ENCODE measurements at places on chromosomes 16 and 17. TPM values are rescaled to one million over a fixed set of nuclear protein-coding genes. Genes with fewer than 3 reads are reported as not detected.
A peak's percentile ranks its signal among the peaks of the same experiment; 100 is the strongest.

- no peaks in the 10 kb centered on the region for H3K27me3 ChIP-seq
- H3K4me3 ChIP-seq: no peak overlapping the region
- no peaks in the 10 kb centered on the region for H3K36me3 ChIP-seq
Observed at GRCh38 chr16:68524069-68524820, 14.8 kb upstream of the ZFP90 start.

The DCTN5 gene
- total RNA-seq: 36.9 TPM

GRCh38 chr17:30571921-30572320, 94.7 kb downstream of the GOSR1 start:
- no peak for DNase-seq
- no peak overlapping the region for H3K27ac ChIP-seq
- H3K4me1 ChIP-seq: no peaks in the 10 kb centered on the region
- peaks cover 7% of the 10 kb centered on the region for H3K27me3 ChIP-seq
- H3K36me3 ChIP-seq: no peaks in the 10 kb centered on the region
- H3K4me3 ChIP-seq: no peak overlapping the region

- no peaks in the 10 kb centered on the region for H3K4me1 ChIP-seq
- no peak overlapping the region for H3K27ac ChIP-seq
- no peak overlapping the region for H3K4me3 ChIP-seq
- DNase-seq: no peak
Observed at GRCh38 chr17:58993311-58993710, 113.4 kb downstream of the TRIM37 start.

DNA sequence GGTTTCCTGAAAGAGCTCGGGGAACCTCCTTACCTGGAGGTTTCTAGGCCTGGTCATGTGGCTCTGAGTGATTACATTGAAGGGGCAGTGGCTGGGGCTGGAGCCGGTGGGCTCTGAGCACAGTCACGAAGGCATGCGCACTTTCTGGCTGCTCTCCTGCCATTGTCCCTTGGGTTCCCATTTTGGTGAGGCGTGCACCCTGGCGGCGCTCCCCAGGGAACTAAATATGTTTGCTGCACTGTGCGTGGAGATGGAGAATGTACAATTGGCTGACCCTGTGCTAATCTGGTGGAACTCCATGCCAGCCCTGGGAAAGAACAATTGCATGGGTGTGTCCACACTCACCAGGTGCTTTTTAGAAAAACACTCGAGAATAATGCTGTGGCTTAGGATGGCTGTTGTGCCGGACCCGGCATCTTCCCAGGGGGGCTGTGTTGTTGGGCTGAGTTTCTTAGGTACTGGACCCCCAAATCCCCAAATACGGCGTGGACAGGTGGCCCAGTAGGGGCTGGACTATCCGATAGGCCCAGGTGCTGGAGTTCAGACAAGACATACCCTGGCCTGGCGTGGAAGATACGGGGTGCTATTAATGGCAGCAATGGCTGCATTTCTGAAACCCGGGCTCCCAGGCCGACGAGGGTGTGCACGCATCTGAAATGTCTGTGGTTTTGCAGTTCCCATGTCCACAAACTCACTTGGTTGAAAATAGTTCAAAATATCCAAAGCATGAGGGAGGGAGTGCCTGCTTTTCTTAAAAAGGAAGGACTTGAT, 230.5 kb downstream of the SEC14L1 start:
- H3K27ac ChIP-seq: peak overlapping the region; percentile 96
- peaks cover 35% of the 10 kb centered on the region for H3K4me1 ChIP-seq
- DNase-seq: no peak
- H3K36me3 ChIP-seq: no peaks in the 10 kb centered on the region
- no peak overlapping the region for H3K4me3 ChIP-seq

GRCh38 chr17:58279736-58280479, 827 bp downstream of the MPO start:
- peaks cover 55% of the 10 kb centered on the region for H3K27me3 ChIP-seq
- no peaks in the 10 kb centered on the region for H3K36me3 ChIP-seq
- no peak overlapping the region for H3K27ac ChIP-seq
- H3K4me1 ChIP-seq: no peaks in the 10 kb centered on the region
- no peak for DNase-seq

The DOC2B gene
- 4.7 TPM for total RNA-seq

- H3K4me3 ChIP-seq: no peak overlapping the region
- H3K27ac ChIP-seq: no peak overlapping the region
- DNase-seq: no peak
- H3K4me1 ChIP-seq: peaks cover 15% of the 10 kb centered on the region
- no peaks in the 10 kb centered on the region for H3K27me3 ChIP-seq
- H3K36me3 ChIP-seq: no peaks in the 10 kb centered on the region
Observed at GRCh38 chr16:49575346-49576172, 202.0 kb downstream of the C16orf78 start.

GRCh38 chr17:66508896-66509844, 206.8 kb downstream of the PRKCA start:
- peaks cover 6% of the 10 kb centered on the region for H3K4me1 ChIP-seq
- H3K36me3 ChIP-seq: no peaks in the 10 kb centered on the region
- H3K27ac ChIP-seq: no peak overlapping the region
- no peak for DNase-seq
- H3K4me3 ChIP-seq: no peak overlapping the region
- H3K27me3 ChIP-seq: no peaks in the 10 kb centered on the region

DNA sequence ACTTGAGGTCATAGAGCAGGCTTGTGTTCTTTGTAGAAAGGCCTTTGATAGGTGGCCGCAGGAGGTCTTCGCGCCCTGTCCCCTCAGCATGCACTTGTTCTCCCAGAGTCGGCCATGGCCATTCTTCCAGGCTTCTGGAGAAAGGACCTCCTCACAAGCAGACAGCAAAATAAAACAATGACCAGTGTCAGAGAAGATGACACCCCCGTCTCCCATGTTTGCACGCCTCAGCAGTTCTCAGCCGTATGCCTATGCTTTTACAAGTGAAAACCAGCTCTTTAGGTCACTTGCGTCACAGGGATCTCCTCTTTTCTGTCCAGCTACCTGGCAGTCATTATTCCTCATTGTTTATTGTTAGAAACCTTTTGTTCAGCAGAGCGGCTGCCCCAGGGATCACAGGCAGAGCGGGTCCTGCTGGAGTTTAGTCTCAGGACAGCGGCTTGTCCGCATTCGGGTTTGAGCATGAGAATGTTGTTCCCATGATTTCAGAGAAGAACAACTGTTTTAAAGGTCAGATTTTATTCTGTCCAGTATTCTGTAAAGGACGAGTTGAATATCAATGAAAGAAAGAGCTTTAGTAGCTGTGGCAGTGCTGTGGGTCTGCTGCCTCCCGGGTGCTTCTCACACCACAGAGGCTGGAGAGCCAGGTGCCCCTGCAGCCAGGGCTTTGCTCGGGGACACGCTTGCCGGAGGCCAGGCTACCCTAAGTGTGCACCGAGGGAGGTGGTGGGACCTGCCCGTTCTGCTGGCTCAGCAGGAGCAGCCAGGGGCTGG, 123.9 kb downstream of the RPTOR start:
- no peak for DNase-seq
- H3K36me3 ChIP-seq: no peaks in the 10 kb centered on the region
- H3K4me1 ChIP-seq: peaks cover 25% of the 10 kb centered on the region

- H3K27me3 ChIP-seq: no peaks in the 10 kb centered on the region
- no peak overlapping the region for H3K4me3 ChIP-seq
- DNase-seq: no peak
- H3K27ac ChIP-seq: peak overlapping the region; percentile 13
- no peaks in the 10 kb centered on the region for H3K36me3 ChIP-seq
- peaks cover 14% of the 10 kb centered on the region for H3K4me1 ChIP-seq
Observed at GRCh38 chr17:50872710-50873424, 6.7 kb upstream of the TOB1 start.

DNA sequence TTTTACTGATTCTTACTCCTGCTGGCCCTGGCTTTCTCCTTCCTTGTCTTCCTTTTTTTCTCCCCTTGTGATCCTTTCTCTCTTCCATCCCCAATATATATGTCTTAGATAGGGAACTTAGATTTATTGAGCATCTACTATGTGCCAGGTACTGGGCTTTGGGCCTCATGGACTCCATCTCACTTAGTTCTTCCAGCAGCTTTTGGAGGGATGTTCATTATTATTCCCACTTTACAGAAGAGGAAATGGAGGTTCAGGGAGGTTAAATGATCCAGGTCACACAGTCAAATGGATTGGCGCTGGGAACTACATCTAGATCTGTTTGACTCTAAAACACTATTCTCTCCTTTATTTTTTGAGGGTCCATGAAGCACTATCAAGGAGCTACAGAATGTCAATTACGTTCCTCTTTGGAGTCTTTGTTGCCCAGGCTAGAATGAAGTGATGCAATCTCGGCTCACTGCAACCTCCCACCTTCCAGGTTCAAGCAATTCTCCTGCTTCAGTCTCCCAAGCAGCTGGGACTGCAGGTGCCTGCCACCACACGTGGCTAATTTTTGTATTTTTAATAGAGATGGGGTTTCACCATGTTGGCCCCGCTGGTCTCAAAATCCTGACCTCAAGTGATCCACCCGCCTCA, 19.0 kb upstream of the PRKCA start:
- H3K27ac ChIP-seq: no peak overlapping the region
- no peaks in the 10 kb centered on the region for H3K27me3 ChIP-seq
- H3K4me1 ChIP-seq: no peaks in the 10 kb centered on the region
- no peak for DNase-seq

GRCh38 chr17:47829870-47830269, 1.5 kb downstream of the MRPL10 start:
- DNase-seq: no peak
- peaks cover 32% of the 10 kb centered on the region for H3K4me1 ChIP-seq
- no peak overlapping the region for H3K4me3 ChIP-seq
- H3K27ac ChIP-seq: no peak overlapping the region
- H3K36me3 ChIP-seq: no peaks in the 10 kb centered on the region

The CES5A gene
- not detected for total RNA-seq

DNA sequence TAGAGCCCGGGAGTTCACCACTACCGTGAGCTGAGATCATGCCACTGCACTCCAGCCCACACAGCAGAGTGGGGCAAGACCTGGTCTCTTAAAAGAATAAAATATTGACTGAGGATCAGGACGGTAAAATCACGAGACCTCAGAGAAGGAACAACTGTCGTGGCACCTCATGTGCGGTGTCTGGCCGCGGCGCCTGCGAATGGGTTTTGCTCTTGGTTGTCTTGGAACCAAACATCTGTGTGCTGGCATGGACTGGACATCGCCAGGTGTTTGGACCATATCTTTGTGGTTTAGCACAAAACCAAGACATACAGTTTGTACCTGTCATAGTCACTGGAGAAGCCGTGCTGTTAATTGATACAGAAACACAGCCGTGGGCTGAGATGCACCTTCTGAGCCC, 212.9 kb upstream of the CHMP6 start:
- peaks cover 65% of the 10 kb centered on the region for H3K4me1 ChIP-seq
- no peak overlapping the region for H3K4me3 ChIP-seq
- H3K36me3 ChIP-seq: no peaks in the 10 kb centered on the region

- H3K36me3 ChIP-seq: no peaks in the 10 kb centered on the region
- peaks cover 3% of the 10 kb centered on the region for H3K4me1 ChIP-seq
- H3K27me3 ChIP-seq: no peaks in the 10 kb centered on the region
- no peak overlapping the region for H3K27ac ChIP-seq
- DNase-seq: no peak
- no peak overlapping the region for H3K4me3 ChIP-seq
Observed at GRCh38 chr16:89811321-89811720, 5.1 kb downstream of the FANCA start.

DNA sequence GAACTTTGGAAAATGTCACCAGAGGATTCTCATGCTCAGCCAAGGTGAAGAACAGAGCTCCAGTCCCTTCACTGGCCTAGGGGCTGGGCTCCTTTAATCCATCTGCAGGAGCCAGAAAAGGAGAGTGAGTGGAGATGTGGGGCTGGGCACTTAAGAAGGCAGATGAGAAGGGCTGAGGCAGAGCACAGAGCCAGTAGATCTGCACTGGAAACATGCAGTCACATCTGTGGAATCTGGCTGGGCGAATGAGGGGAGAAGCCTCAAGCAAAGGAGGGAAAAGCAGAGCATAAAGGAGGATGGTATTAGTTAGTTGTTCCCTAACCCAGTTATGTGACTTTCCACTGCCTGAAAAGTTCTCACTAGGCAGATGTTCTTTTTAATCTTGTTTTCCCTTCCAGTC, 50.4 kb upstream of the BCAR1 start:
- H3K4me1 ChIP-seq: peaks cover 32% of the 10 kb centered on the region
- no peak for DNase-seq
- peaks cover 57% of the 10 kb centered on the region for H3K36me3 ChIP-seq
- H3K27me3 ChIP-seq: no peaks in the 10 kb centered on the region
- no peak overlapping the region for H3K27ac ChIP-seq

DNA sequence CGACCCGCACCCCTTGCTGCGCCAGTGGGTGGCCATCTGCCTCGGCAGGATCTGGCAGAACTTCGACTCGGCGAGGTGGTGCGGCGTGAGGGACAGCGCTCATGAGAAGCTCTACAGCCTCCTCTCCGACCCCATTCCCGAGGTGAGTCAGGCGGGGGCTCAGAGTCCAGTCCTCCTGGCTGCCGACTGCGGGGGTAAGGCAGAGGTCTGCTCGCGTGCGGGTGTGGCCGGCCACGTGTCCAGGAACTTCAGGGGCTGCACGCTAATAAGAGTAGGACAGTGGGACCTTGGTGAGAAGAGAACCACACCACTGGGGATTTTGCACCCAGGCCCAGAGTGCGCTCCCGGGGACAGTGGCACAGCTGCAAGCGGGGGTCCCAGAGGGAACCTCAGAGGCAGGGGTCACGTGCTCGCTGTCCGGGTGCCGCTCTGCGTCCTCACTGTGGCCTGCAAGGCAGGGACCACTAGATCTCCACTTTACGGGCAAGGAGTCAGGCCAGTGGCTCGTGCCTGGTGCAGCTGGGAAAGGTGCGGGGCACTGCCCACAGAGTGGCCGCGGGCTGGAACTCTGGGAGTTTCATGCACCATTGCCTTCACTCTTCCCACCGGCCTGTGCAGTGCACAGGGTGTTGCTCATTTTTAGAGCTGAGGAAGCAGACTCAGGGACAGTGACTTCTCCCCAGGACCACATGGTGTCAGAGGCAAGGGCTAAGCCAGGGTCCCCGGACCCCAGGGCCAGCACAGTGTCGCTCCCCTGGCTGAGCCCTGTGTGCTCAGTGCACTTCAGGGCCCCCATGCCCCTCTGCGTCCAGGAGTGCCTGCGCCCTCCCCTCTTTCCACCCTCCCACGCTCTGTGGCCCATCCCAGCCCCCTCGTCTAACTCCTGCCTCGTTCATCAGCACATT, 107.6 kb upstream of the CHMP6 start:
- H3K4me1 ChIP-seq: no peaks in the 10 kb centered on the region
- DNase-seq: no peak
- H3K27ac ChIP-seq: no peak overlapping the region
- peaks cover 14% of the 10 kb centered on the region for H3K36me3 ChIP-seq
- H3K4me3 ChIP-seq: no peak overlapping the region

- H3K36me3 ChIP-seq: peaks cover 42% of the 10 kb centered on the region
- no peaks in the 10 kb centered on the region for H3K27me3 ChIP-seq
- peaks cover 5% of the 10 kb centered on the region for H3K4me1 ChIP-seq
- H3K27ac ChIP-seq: no peak overlapping the region
Observed at GRCh38 chr17:17139972-17140589, 66.1 kb downstream of the PLD6 start.
